ENCODE measurements at places on chromosomes 11 and 22.
A peak's percentile ranks its signal among the peaks of the same experiment; 100 is the strongest.

GRCh38 chr11:65792456-65792855 lies 5.6 kb downstream of the OVOL1 start:
- no peak for DNase-seq

GRCh38 chr11:65124480-65125196 lies 2.5 kb downstream of the MRPL49 start:
- DNase-seq, result no peak

GRCh38 chr11:47143322-47143721 lies 33.4 kb downstream of the ARFGAP2 start:
- no peak for DNase-seq

GRCh38 chr11:59062602-59063529 lies 23.2 kb upstream of the GLYATL1B start:
- no peak for DNase-seq

DNA sequence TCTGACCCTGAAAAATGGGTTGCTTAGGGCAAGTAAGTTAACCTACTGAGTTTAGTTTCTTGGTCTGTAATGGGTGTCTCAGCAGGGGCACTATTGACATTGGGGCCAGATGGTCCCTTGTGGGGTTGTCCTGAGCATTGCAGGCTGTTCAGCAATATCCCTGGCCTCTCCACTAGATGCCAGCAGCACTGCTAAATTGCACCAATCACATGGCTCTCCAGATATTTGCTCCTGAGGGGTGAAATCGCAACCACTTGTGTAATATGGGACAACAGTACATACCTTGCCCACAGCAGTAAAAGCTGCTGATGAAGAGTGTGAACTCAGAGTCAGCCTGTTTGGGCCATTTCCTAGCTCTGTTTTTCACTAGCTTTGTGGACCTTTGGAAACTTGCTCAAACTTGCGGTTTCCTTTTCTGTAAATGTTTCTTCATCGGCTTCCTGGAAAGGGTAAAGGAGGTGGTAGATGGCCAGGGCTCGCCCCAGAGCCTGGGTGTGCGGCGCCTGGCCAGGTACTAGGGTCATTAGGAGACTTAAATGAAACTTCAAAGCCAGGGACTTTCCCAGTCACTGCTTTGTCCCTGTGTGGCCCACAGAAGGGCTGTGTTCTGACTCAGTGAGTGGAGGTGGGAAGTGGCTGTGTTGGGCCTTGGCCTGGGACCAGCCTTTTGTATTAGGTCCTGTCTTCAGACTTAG lies 13.0 kb downstream of the NCF4 start:
- DNase-seq, result peak; percentile 34

DNA sequence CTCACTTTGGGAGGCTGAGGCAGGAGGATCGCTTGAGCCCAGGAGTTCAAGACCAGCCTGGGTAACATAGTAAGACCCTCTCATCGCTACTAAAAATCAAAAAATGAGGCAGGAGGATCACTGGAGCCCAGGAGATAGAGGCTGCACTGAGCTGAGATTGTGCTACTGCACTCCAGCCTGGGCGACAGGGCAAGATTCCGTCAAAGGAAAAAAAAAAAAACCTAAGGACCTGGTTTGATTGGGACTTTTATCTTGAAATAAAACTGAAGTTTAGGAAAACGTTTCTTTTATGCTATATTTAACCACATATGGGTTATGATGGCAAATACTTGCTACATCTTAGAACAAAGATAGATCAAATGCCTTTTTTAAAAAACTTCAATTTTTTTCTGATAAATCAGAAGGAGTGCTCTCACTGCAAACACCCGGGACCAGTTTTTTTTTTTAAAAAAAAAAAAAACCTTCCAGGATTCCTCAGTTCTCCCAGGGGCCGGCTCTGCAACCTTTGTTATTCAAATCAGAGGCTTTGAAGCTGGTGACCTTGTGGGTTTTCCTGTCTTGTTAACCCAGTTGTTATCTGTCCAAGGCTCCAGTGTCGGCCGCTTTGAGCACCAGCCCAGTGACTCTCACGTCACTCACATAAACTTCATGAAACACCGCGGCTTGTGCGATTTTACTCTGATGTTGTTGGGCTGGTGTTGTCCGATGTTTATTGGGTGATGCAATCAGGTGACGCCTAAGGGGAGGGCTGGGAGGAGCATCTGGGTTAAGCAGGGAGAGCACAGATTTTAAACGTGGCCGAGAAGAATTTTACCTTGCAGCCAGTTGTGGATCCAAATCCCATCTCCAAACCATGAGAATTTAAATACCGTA lies 24.7 kb upstream of the SLC22A12 start:
- peak; percentile 27 for DNase-seq

DNA sequence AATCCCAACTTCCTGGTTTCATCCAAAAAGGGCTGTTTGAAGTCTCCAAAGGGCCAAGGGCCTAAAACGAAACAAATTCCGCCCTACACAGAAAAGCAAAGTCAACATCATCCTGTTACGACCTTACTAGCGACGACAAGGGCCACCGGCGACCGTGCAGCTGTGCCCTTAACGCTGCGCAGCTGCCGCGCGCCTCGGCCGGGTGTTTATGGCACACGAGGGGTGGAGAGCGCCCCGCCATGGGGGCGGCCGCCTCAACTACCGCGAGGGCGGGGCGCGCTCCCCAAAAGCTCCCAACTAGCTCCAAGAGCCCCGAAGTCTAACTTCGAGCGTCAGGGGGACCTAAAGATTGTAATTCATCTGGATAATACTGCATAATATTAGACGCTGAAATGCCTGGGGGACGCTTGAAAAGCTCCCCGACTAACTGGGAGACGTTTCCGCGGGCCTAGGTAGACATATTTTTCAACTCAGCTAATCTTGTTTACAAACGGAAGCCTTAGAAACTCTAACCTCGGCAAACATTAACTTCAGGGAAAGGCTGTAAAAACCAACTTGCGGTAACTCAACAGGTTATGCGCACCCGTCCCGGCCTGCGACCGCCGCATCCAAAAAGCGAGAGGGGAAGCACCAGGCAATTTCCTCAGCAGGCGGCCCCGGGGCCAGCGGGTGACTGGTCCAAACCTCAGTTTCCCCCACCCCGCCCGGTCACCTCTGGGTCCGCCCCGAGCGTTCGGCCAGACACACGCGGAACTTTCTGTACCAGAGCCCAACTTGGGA lies 694 bp downstream of the TMEM123 start:
- peak; percentile 74 for DNase-seq

DNA sequence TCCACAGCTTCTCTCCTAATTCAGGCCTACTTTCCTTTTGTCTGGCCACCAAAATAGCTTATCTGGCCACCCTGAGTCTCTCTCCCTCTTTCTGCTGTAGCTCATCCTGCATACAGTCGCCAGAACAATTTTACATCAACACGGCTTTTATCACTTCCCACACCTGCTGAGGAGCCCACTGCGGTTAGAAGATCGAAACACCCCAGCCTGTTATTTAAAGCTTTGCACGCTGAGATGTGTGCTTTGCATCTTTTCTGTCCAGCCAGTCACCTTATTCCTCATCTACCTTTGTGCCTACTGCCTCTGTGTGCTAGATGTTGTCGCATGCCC lies 96.0 kb downstream of the COMMD9 start:
- DNase-seq, result no peak

- DNase-seq, result no peak
These were observed 3.5 kb downstream of the INS start for GRCh38 chr11:2157294-2158040.

DNA sequence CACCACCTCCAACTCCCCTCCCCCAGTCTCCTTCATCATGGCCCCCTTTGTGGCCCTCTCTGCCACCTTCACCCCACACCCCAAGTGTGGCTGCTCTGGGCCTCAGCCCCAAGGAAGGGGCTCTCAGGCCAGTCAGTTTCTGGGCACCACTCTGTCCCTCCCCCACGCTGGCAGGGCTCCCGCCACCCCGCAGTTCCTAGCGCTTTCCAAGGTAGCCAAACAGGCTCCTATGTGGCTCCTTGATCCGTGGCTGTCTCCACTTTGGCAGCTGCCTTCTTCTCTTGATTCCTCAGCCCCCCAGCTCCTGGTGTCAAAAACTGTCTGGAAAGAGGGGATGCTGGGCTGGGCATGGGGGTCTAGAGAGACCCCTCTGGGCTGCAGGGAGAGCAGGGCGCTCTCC lies 10.4 kb upstream of the CACNA1I start:
- DNase-seq, result no peak

- peak; percentile 30 for DNase-seq
These were observed 631 bp downstream of the PHF21A start for GRCh38 chr11:46120346-46121300.

DNA sequence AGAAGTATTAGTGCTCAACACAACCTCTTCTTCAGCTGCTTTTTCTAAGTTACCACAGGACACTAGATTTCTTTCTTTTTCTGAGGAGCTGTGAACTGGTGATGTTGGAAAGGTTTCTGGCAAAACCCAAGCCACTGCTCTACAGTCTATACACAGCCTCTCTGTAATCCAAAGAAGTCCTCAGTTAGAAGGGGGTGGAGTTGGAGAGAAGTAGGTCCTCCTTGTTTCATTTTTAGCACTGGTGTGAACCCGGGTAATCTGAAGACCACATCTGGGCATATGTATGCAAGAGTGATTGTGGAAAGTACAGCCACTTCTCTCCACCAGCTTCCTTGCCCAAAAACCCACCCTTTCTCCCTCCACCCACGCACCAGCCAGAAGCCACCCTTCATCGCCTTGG lies 1168.1 kb downstream of the LRRC4C start:
- DNase-seq, result no peak

DNA sequence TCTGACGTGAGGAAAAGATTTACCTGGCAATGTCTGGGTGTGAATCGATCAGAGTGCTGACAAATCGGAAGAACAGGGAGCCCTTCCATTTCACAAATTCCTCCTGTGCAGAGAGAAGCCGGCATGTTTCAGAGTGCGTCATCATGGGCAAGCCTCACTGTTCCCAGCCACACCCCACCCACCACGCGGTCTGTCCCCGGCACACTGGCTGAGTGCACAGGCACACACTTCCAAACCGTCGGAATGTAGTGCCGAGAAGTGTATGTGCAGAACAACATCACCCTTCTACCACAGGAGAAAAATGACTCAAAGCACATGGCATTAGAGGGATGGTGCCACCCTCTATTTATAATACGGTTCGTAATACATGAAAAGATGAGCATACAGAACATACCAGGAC lies 47.5 kb downstream of the NCAPD3 start:
- no peak for DNase-seq

GRCh38 chr11:574632-575312 lies 1.5 kb upstream of the PHRF1 start:
- no peak for DNase-seq

DNA sequence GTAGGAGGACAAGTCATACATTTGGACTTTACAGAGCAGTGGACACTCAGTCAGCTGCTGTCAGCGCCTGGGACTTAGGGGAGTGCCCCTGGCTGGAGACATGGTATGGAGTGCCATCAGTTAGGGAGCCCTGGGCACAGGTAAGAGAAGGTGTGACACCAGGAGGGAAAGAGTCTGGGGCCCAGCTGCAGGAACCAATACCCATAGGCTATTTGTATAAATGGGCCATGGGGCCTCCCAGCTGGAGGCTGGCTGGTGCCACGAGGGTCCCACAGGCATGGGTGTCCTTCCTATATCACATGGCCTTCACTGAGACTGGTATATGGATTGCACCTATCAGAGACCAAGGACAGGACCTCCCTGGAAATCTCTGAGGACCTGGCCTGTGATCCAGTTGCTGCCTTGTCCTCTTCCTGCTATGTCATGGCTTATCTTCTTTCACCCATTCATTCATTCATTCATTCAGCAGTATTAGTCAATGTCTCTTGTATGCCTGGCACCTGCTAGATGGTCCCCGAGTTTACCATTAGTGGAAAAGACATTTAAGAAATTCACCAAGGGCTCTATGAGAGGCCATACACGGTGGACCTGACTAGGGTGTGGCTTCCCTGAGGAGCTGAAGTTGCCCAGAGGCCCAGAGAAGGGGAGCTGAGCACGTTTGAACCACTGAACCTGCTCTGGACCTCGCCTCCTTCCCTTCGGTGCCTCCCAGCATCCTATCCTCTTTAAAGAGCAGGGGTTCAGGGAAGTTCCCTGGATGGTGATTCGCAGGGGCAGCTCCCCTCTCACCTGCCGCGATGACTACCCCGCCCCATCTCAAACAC lies 850 bp upstream of the MIF start:
- no peak for DNase-seq

Data from stimulated activated CD4-positive, alpha-beta T cell treated with anti-CD3 and anti-CD28 coated beads, Interleukin-2, amount 100 ng/mL, for 24 hours (primary cell).